ENCODE measurements at places on chromosomes 1 and 21.

GRCh38 chr1:39976732-39977131, 21.8 kb downstream of the MFSD2A start:
- DNase-seq: no peak

DNA sequence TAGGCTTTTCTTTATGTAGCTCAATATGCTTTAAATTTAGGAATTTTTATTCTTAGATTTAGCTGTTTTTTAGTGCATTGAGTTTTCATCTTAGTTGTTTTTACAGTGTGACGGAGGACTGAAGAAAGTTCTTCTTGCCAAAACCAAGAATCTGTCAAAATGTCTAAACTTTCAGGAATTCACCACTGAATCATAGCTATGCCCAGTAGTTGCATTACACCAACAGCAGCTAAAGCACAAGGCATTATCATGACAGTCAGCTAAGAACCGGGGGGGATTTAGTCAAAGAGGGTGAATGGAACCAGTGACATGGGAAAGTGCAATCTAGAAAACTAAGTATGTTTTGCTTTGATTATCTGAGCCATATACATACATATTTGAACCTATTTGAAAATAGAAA, 6.5 kb upstream of the C1orf146 start:
- no peak for DNase-seq

GRCh38 chr1:87330885-87331364, 2.2 kb downstream of the LMO4 start:
- no peak for DNase-seq

GRCh38 chr21:35265170-35265877, 216.2 kb upstream of the RUNX1 start:
- no peak for DNase-seq

GRCh38 chr1:107976431-107976830, 11.5 kb upstream of the VAV3 start:
- DNase-seq: no peak

DNA sequence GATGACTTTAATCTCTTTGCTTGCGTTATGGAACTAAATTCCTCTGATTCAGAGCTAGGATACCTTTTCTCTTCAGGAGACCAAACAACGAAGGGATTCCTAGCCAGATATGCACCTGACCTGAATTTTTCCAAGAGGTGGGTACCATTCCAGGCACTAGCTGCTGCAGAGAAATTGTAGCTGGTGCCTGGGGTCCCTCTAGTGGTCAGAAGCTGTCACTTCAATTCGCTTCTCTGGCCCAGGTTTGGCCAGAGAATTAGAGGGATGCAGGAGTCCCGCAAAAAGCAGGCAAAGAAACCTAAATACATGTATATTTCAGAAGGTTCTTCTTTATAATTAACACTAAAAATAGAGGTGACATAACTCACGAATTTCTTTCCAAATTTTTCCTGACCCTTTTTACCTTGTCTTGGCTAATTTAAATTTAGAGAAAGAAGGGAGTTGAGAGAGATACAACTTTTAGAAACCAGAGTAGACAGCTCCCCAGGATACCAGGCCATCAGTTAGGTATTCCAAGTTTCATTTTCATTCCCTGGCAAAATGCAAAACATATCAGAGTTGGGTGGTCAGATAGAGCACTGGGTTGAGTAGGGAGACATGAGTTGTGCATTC, 9.6 kb downstream of the ACKR1 start:
- DNase-seq: peak; percentile 75

DNA sequence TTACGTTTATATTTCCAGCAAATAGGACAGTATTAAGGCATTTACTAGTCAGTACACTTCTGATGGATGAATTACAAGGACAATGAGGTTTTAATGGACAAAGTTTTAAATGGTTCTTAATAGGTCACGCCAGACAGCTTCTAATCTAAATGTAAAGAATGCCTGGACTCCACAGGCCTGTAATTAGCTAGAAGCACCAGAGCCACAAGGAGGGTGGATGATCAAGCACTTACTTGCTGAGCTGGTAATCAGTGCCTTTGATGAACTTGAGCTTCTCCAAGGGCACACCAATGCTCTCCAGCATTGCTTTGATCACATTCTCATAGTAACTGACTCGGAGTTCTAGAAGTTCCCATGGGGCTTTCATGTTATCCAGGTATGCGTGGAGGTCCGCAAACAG, 6.8 kb downstream of the YARS1 start:
- DNase-seq: no peak

- no peak for DNase-seq
Measured at GRCh38 chr1:152165286-152166077, 6.5 kb upstream of the RPTN start.

- peak; percentile 73 for DNase-seq
Measured at GRCh38 chr1:4108758-4109627, 208.9 kb upstream of the C1orf174 start.

- peak; percentile 77 for DNase-seq
Measured at GRCh38 chr1:32201011-32201855, 838 bp downstream of the CCDC28B start.

DNA sequence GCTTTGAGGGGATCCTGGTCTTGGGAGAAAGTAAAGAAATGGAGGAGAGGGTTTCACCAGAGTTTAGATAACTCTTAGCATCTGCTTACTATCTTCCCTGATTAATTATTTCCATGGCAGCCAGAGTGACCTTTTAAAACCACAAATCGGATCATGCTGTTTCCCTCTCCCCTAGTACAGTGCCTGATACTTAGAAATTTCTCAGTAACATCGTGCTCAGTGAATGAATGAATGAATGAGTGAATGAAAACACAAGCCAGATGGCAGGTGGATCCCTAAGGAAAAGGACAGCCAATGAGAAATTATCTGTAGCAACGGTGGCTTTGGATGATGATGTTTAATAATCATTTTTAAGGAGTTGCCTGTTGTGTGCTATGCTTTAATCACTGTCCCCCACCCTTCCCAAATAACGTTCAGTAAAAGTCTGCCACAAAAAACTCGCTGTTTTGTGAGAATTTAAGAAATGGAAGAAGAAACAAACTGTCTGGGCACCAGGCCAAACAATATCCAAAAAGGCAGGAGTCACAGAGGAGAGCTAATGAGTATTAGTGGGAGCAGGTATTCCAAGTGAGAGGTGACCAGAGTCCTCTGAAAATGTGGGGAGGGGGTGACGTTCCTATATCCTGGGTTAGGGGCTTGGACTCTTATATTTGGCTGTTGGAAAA, 737 bp upstream of the SMAP2 start:
- no peak for DNase-seq

GRCh38 chr1:235908742-235909520, 42.2 kb upstream of the LYST start:
- no peak for DNase-seq

DNA sequence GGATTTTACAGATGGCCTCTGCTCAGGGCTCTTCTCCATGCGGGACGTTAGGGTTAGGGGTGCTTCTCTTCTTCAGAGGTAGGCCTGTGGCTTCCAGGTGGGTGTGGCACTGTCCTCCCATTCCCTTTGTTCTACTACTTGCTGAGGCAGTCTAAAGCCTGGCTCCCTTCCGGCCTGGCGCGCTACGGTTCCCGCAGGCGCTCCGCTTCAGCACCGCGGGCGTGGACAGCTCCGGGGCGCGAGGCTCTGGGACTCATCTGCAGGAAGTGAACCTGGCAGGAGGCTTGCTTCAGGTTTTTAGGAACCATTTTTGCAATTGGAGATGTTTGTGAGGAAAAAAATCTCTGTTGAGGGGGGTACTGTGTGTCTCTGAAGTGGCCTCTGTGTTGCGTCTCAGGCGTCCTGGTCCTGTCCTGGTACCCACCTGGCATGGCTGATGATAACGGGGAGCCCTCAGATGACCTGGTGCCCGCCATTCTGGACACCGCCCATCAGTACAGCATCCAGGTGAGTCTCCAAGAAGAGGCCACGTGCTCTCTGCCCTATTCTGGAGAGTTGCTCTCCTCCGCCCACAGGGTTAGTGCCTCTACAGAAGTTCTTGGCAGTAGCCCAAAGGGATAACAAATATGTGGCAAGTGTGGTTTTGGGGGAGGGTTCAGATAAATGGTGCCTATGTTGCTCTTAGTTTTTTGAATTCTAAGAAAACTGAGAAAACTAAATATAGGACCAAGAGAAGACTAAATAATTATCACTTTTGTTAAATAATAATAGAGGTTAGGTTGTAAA, 1.9 kb downstream of the MANEAL start:
- peak; percentile 81 for DNase-seq

DNA sequence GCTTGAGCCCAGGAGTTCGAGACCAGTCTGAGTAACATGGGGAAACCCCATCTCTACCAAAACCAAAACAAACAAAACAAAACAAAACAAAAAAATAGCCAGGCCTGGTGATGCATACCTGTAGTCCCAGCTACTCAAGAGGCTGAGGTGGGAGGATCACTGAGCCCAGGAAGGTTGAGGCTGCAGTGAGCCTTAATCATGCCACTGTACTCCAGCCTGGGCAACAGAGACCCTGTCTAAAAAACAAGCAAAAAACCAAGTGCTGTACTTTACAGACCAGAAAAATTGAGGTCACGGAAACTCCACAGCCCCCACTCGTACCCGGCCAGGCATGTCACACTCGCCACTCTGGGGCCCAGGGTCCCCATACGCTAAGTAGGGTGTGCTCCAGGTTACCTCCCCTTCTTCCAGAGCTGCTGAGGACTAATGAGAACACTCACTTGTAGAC, 22.9 kb downstream of the ATP2B4 start:
- DNase-seq: no peak

DNA sequence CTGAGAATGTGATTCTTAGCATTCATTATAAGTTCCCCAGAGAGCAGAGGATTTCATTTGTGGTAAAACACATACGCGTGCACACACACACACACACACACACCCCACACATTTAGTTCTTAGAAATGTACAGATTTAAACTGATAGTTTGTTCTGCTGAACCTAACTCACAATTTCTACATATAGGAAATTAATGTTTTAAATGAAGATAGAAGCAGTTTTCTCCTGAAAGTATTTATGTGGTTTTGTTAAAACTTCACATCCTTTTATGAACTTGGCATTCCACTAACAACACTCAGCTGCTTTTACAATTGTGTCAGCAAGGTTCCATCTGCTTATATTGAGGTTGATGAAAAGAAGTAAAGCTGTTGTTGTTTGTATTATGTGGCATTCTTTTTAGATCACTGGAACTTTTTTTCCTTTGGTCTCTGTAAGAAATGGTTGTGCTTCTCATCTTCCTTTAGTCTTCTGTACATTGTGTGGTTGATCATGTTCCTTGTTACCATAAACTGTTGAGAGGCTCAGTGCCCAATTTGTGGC, 41.6 kb downstream of the AK4 start:
- DNase-seq: no peak

GRCh38 chr1:214281720-214282629, 1.0 kb downstream of the SMYD2 start:
- no peak for DNase-seq

DNA sequence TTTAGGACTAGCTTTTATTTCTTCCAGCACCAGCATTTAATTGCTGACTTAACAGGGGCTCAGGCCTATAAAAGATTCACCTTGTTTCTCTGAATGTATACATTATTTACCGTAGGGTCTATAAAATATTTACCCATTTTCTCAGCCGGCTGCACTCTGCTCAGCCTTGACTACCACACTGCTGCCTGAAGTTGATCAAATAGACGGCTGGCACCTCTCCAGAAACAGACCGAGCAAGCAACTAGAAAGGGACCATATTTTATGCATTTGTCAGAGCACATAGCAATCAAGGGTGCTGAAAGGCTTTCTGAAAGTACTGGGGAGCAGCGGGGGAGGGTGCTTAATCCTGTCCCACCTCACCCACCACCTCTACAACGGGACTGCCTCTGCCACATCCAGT, 64.7 kb upstream of the FGGY start:
- DNase-seq: peak; percentile 66

DNA sequence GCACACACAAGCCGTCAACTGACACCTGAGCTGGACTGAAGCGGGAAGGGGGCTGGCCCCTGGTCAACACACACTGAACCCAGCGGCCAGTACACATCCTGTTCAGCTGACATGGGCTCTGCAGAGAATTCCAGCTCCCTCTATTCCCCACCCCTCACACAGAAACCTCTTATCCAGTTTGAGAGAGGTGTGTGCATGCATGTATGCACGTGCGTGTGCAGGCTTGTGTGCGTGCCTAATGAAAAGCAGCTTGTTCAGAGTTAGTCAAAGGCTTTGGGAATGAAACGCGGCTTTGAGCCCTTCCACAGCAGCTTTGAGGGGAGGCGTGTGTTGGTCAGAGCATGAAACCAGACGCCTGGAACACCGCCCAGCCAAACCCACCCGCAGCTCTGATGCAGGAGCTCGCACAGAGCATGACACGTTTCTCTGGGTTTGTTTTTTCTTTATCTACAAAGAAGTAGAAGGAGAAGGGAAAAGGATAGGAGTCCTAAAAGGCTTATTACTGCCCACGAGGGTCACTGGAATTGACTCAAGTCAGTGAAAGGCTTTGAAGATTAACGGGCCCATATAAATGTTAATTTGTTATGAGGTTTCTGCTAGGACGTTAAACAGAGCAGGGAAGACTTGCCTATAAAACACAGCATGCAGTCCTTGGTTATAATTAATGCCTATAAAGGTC, 184.2 kb downstream of the ETS2 start:
- DNase-seq: peak; percentile 92

DNA sequence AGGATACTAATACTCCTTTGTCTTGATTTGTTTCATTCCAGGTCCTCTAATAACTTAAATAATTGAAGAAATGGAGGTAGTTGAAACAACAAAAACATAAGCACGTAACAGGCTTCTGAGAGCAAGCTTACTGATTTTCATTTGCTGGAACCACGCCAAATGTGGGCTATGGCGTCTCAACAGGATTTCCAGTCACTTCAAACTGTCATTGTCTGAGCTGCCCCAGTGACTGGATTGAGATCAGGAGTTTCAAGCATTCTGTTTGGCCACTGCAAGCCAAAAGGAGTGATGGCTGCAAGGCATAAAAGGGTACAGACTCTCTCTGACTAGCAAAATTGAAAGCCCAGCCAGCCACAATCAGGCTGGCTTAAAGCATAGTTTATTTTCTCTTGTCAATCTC, 289.9 kb downstream of the DPYD start:
- peak; percentile 56 for DNase-seq

GRCh38 chr21:34156957-34157356, 83.6 kb downstream of the MRPS6 start:
- no peak for DNase-seq

DNA sequence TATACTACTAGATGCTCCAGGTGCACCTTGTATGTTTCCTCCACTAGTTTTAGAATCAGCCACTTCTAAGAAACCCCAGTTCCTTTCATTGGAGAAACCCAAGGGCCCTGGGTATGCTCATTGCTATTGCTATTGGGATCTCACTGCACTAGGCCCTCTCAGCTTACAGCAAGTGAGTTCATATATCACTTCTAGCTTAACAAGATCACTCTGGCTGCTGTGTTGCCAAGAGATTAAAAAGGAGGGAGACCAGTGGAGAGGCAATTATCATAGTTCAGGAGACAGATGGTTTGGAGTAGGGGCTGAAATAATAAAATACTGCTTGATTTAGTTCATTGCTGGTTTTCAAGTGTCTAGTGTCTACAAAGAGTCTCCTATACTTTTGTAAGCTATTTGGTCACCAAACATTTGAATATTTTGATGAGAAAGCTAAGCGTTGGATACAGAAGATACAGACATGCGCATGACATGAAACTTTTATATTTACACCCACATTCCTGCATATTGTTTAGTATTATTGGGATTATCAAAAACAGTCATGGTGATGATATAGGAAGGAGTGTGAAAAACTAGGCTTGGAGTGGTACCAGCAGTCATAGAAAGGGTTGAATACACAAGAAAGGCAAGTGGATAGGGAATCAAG, 671.9 kb downstream of the ADGRL2 start:
- no peak for DNase-seq

GRCh38 chr1:219460896-219461815, 151.7 kb downstream of the ZC3H11B start:
- peak; percentile 48 for DNase-seq
